ENCODE measurements at places on chromosomes 2 and 18.

DNA sequence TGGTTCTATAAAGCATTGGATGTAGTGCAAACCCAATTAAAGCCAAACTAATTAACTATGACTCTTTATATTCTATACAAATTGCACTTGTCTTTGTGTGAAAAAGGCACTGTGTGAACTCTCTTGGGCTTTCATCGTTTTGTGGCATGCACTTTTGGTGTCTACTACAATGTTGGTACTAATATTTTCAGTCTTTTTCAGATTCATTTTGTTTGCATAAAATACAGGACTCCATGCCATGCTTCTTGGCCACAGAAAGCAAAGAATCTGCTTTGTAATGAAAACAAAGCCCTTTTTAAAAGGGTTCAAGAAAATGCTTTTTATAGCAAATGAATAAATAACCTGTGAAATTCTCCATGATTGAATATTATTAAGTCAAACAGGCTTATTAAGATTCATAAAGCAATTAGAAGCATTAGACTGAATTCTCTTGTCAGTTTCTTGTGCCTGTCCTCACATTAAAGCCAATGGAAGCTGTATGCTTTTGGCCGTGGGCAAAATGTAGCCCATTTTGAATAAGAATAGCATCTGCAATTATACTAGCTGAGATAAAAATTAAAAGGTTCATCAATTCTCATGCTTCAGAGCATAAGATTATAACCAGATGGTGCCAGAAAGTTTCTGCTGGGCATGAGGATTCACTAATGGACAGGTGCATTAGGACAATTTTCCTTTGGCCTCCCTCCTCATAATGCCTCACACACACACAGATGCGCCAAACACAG is 1665.2 kb downstream of the SUCLG1 start:
- DNase-seq: no peak

DNA sequence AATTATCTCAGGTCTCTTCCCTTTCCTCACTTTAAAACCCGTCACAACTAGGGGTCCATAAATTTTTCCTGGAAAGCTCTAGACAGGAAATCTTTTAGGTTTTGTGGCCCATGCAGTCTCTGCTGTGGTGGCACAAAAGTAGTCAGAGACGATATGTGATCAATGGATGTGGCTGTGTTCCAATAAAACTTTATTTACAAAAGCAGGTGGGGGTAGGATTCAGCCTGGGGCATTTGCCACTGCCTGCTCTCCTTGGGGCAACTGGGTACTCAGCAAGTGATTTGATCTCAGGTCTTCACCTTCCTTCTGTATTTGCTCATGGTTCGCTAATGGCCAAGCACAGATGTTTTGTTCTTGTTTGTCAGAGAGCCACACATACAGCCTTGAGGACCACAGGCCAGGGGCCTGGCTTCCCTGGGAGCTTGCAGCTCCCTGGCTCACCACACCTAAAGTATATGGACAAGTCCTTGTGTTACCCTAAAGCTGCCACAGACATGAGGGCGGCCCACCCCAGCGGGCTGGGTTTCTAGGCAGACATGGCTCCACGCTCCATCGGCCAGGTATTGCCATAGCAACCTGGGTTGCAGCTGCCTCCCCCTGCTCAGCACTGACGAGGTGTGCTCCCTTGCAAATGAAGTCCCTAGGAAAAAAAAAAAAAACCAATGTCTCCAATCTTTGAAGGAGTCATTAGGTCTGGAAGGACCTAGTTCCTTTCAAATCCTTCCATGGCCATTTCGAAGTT is 89.7 kb upstream of the YWHAQ start:
- DNase-seq: no peak

DNA sequence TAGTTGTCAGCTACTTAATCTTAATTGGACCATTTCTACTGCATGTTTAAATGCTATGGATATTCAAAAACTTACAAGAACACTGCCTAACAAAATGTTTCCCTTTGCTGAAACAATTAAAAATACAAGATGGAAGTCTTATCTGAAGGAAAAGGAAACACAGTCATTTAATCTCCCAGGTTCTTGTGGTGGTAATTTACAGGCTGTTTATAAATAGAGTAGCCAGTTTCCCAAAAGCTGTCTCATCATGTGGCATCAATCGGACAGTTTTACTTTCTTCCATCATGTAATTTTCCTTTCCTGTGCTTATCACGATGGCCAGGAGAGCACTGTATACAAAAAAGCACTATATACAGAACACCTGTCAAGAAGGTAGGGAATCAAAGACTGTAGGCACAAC is 368.1 kb downstream of the ZEB2 start:
- DNase-seq: no peak

GRCh38 chr18:39453356-39453755 is 1887.8 kb upstream of the CELF4 start:
- peak; percentile 6 for DNase-seq

DNA sequence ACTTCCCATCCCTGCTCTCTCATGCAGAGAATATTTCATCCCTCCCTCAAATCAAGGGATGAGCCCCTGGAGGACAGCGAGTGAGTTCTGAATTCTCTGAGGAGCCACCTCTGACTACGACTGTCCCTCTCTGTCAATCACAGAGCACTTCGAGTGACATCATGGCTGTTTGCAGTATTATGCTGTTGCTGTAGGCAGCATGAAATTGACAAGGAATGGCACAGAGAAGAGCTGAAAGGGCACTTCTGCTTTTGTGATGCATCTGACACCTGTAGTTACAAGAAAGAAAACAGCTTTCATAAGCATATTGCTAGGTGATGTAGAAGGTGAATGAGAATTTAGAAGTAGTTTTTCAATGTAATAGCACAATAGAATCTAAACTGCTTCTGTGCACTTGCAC is 166.9 kb downstream of the ARHGAP15 start:
- DNase-seq: no peak

DNA sequence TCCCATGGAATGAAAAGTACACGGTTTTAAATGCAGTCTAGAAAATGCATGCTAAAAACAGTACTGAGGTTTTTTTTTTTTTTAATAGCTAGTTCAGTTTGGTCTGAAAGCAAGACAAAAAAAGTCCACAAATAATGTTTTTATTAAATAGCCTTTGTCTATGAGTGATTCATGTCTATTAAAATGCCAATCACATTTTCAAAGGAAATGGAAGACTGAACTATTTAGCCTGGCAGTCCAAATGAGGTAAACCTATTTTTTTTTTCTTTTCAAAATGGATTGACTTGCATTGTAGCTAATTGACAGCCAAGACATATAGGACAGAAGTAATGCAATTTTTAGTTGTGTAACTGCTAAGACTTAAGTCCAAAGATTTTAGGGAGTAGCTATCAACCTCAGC is 90.3 kb downstream of the LRP1B start:
- no peak for DNase-seq

- no peak for DNase-seq
These were observed 6.1 kb upstream of the ICA1L start for GRCh38 chr2:202877699-202878098.

GRCh38 chr2:152395103-152395502 is 60.1 kb downstream of the FMNL2 start:
- DNase-seq: no peak

GRCh38 chr18:75377258-75377657 is 50.2 kb downstream of the SMIM21 start:
- DNase-seq: peak; percentile 28

GRCh38 chr2:64052463-64053241 is 33.4 kb upstream of the VPS54 start:
- peak; percentile 3 for DNase-seq

DNA sequence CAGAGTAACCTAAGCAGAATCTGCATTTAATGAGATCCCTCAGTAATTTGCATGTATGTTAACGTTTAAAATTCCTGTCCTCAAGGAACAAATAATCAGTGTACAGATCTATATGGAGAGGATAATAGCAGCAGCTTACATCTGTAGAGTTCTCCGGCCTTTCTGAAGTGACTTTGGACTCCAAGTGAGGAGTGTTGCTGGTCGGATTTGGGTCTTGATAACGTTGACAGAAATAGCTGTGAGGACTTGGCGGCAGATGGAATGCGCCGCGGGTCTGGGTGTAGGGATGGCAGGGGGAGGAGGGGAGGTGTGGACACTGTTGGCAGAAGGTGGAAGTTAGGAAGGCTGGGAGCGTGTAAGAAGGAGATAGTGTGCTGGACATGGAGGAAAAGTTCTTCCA is 170.9 kb upstream of the GATA6 start:
- DNase-seq: no peak

- DNase-seq: no peak
These were observed 246.8 kb downstream of the DYSF start for GRCh38 chr2:71700041-71700657.

- peak; percentile 89 for DNase-seq
These were observed 312.7 kb downstream of the TCF4 start for GRCh38 chr18:55275039-55275901.

- no peak for DNase-seq
These were observed 318.8 kb upstream of the FIGN start for GRCh38 chr2:164054651-164055050.

DNA sequence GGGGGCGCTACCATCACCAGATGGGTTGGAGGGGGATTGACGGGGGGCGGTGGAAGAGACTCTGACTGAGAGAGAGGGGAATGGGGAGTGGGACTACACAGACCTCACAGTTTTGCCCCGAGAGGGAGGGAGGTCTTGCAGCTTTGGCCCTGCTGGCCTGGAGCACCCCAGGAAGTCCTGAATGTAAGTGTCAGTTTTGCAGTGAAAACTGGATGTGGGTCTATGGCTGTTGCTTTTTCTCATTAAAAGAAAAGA is 2.4 kb downstream of the TCF7L1 start:
- no peak for DNase-seq

DNA sequence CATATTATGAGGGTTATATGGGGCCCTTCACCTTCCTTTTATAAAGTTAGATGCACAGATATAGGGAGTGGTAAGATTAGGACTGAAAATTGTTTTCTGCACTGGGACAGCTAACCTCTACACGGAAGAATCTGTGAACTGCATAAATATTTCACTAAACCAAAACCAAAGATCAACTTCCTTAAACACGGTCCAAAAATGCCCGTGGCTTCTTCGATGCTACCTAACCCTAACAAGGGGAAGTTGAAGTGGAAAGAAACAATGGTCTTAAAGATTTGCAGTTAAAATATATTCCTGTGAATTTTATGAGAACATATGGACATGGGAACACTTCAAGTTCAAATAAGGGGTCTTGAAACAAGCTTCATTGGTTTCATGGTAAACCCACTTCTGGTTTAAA is 33.3 kb upstream of the PAX3 start:
- no peak for DNase-seq

- no peak for DNase-seq
These were observed 64.6 kb downstream of the THNSL2 start for GRCh38 chr2:88234760-88235159.

GRCh38 chr2:44286119-44286883 is 11.0 kb downstream of the SLC3A1 start:
- no peak for DNase-seq

DNA sequence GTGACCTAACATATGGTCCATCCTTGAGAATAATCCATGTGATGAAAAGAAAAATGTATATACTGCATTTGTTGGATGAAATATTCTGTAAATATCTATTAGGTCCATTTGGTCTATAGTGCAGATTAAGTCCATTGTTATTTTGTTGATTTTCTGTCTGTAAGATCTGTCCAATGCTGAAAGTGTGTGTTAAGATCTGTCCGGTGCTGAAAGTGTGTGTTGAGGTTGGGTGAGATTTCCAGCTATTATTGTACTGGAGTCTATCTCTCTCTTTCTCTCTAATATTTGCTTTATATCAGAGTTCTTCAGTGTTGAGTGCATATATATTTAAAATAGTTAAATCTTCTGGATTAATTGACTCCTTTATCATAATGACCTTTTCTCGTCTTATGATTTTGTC is 828.8 kb upstream of the CRIM1 start:
- peak; percentile 22 for DNase-seq

- DNase-seq: no peak
These were observed 171.9 kb downstream of the GALNT1 start for GRCh38 chr18:35753306-35753910.

DNA sequence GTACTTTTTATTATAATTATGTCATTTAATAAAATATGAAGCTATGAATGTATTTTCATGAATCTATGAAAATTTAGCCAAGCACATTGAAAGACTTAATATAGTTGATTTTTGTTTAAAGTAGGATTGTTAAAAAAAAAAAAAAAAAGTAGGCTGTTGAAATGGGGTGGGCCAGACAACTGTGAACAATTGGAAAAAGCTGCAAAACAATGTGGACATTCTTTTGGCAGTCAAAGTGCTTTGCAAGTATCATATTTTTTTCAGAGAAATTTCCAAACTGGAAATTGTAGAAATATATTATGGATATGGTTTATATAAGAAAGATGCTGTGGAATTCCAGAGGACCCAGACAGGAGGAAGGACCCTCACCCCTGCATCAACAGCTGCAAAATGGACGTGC is 82.1 kb downstream of the ETAA1 start:
- DNase-seq: no peak

GRCh38 chr2:142582317-142582716 is 295.1 kb upstream of the KYNU start:
- no peak for DNase-seq

DNA sequence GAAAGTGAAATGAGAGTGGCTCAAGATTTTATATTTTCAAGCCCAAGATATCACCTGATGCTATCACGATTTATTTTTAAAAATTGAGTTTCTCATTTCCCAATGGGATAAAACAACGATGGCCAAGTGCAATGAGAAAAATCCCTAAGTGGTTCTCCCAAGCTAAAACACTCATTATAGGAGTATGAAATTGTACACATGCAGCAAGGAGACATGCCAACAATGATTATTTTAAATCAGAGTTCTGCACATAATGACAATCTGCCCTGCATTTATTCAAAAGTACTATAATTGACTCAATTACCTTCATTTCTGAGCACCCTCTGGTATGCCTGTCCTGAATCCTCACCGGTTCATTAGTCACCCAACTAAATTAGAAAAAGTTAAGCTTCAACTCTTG is 12.7 kb downstream of the CYTIP start:
- DNase-seq: no peak

GRCh38 chr2:102735416-102736109 is 26.3 kb upstream of the TMEM182 start:
- DNase-seq: no peak

GRCh38 chr2:136132825-136133155 is 14.8 kb upstream of the CXCR4 start:
- DNase-seq: no peak

GRCh38 chr2:15155959-15156574 is 405.1 kb downstream of the NBAS start:
- no peak for DNase-seq

DNA sequence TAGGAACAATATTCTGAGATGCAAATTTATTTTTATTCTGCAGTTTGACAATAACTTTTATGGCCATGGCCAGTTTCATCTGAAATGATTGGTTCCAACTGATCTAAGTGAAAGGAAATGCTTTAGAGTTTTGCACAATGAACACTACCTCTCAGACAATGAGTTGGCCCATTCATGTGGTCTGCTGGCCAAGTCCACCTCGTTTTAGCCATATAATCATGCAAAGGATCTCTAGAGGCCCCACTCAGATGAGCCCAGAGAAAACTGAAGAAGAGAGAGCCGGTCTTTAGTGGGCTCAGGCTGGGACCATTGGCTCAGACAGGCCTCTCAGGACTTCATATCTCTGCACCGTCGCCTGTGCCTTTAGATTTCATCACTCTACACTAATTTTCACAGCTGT is 254.7 kb downstream of the MREG start:
- DNase-seq: no peak

All from fibroblast of lung (primary cell).